ENCODE measurements at places on chromosomes 6 and 20.

DNA sequence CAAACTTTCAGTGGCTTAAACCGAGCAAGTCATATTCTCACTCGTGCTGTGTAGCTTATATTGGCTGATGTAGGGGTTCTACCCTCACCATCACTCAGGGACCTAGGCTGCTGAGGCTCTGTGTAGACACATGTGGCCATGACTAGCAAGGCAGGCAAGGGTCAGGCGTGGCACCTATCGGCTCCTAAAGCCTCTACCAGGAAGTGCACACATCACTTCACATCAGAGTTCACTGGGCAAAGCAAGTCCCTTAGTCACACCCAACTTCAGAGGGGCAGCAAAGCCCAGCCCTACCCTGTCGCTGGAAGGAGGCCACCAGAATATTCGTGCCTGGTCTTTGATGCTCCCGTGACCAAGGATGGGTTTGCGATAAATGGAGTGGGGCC lies 42.9 kb downstream of the PPP1R14C start:
- DNase-seq, result no peak

- DNase-seq, result no peak
These were observed 24.5 kb upstream of the CD83 start for GRCh38 chr6:14092838-14093789.

DNA sequence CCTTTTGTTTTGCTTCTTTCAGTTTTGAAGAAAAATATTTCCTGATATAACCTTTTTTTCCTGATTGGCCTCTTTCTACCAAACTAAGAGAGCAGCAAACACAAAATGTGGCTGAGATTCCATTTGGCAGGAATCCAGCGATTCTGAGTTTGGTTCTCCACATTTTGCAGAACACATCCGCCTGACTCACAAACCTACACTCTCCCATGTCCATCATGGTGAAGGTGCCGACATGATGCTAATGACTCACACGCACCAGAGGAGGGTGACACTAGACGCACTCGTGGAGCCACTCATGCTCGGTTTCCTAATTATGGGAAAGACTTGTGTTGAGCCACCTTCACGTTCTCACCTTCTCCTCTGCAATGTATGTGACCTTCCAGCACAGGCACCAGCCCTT lies 45.9 kb upstream of the DUSP22 start:
- DNase-seq, result peak; percentile 16

GRCh38 chr20:2051946-2052345 lies 49.7 kb upstream of the STK35 start:
- DNase-seq, result no peak

Measured in DMS53 (cell line).